ENCODE measurements at places on chromosomes 1 and 21.

GRCh38 chr1:37951783-37952624 lies 5.2 kb upstream of the INPP5B start:
- DNase-seq = no peak

GRCh38 chr1:4424766-4425165 lies 229.6 kb upstream of the AJAP1 start:
- no peak for DNase-seq

GRCh38 chr1:234589064-234589800 lies 20.7 kb downstream of the IRF2BP2 start:
- DNase-seq = no peak

DNA sequence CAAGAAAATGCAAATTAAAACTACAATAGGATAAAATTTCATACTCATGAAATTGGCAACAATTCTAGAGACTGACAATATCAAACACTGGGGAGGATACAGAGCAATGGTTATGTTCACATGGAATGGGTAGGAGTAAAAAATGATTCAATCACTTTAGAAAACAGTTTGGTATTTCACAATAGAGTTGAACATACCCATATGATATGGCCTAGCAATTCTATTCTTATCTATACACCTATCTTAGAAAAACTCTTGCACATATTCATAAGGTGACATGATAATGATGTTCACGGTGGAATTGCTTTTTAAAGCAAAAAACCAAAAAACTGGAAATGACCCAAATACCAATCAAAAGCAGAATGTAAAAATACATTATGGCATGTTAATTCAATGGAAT lies 28.7 kb downstream of the PHC2 start:
- DNase-seq = no peak

- DNase-seq = no peak
These were observed 209.9 kb upstream of the SGIP1 start for GRCh38 chr1:66323958-66324625.

- no peak for DNase-seq
These were observed 25.8 kb downstream of the KRTAP10-1 start for GRCh38 chr21:44514218-44514520.

DNA sequence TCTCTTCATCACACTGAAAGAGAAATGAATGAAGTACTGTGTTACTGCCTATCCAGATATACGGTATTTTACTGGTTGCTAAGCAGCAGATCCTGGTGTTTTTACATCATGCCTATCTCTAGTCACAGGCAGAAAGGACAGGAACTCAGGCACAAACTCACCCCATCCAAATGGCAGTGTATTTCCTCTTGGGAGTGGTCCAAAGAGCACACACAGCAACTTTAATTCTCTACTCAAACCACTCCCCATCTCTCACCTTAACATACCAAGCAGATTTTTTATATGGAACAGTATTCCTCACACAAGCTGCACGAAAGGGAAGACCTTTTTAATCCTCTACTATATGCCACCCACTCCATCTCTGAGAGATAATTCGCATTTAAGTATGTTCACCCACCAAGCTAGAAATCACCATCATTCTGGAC lies 27.3 kb downstream of the EIF4G3 start:
- no peak for DNase-seq

- no peak for DNase-seq
These were observed 20.1 kb downstream of the NPHP4 start for GRCh38 chr1:5972198-5972520.

GRCh38 chr1:205453466-205453865 lies 2.4 kb downstream of the BLACAT1 start:
- DNase-seq = no peak

DNA sequence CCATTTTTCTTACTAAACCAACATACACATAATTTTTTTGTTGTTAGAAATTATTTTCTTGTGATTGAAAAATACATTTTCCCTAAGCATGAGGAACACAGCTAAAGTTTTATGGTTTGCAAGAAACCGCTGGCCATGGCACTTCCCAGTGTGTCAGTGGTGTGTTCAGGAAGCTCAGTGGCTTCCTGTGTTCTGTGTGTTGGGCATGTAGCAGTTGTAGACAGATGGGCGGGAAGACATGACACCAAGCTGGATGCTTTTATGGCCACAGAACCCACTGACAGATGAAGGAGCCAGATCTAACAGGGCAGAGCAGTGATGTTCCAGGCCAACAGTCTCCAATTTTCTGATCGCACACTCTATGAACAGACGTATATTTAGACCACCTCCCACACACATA lies 119.8 kb downstream of the GALNT2 start:
- peak; percentile 22 for DNase-seq

DNA sequence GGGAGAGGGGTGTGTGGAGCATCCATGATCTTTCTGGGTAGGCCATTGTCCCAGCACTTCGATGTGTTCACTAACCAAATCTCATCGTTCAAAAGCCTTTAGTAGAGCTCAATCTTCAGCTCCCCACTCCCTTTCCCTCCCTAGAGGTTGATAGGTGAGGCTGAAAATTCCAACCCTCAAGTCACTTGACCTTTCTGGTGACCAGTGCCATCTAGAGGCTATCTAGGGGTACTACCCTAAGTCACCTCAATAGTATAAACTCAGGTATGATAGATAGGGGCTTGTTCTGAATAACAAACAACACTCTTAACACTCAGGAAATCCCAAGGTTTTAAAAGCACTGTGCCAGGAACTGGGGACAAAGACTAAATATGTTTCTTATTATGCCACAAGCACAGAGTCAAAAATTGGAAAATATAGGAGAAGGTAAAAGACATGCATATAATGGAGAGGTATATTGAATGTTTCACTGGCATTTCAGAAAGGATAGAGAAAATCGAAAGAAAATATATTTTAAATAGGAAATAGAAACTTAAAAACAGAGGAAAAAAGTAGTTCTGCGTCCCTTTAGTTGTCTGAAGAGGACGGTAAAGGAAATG lies 42.9 kb upstream of the CD53 start:
- peak; percentile 60 for DNase-seq

DNA sequence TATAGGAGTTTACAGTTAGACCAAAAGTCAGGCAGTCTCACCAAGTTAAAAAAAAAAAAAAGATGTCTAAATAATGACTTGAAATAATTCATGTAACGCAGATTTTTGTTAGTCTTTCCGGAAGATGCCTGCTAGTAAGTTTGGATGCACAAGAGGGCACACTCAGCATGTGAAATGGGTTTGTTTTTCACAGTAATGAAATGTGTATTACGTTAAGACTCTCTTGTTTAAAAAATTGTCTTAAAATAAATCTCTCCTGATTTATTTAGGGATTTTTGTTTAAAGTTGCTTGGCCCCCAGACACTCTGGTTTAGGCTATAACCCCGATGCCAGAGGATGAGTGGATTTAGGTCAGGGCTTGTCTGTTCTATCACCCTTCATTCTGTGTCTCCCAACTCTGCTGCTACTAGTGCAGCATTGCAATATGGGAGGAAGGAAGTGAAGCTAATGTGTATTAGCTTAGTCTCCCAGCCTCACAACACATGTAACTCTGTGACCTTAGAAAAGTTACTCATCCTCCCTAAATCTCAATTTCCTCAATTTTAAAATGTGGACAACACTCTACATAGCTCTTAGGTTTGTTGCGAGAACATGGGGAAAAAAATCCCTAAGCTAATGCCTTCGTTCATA lies 25.7 kb downstream of the CTH start:
- no peak for DNase-seq

DNA sequence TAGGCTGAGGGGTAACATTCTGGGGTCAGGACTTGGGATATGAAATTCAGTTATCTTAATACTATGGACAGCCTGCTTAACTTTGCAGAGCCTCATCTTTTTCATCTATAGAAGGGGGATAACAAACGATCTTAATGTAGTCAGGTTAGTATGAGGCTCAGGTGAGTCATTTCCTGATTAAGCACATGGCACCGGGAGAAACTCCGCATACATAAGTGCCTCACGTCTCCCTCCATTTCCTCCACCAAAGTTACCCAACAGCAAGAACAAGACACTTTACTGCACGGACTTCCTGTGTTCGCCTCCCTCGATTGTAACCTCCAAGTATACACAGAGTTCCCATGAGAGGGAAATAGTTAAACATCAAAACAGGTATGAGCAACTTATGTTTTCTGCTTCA lies 112.7 kb upstream of the COA6 start:
- peak; percentile 47 for DNase-seq

GRCh38 chr1:61042466-61043009 lies 39.8 kb upstream of the NFIA start:
- DNase-seq = no peak

DNA sequence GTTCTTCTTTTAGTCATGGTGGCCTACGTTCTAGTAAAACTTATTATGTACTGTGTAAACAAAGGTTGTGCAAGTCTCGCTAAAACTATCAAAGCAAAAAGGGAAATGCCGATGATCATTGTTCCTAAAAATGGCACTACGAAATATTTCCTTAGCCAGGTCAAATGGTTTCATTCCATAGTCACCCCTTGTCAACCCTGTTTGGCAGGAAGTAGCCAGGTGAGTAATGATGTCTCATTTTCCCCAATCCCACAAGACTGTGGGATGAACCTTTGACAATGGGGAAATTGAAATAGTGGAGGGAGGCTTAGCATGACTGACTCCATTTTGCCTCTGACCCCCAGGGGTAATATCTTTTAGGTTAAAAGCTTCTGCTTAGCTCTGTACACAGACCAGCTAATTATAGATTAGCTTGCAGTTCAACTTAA lies 5.6 kb upstream of the REN start:
- no peak for DNase-seq
